ENCODE measurements at places on chromosomes 7 and 10. TPM values are rescaled to one million over a fixed set of nuclear protein-coding genes. Genes with fewer than 3 reads are reported as not detected.

The PTN gene
- total RNA-seq = 0.38 TPM

The OR2A12 gene
- total RNA-seq = not detected

The PNLIPRP3 gene
- total RNA-seq = not detected

The PKD2L1 gene
- 0.20 TPM for total RNA-seq

The MBL2 gene
- 108 TPM for total RNA-seq

DNA sequence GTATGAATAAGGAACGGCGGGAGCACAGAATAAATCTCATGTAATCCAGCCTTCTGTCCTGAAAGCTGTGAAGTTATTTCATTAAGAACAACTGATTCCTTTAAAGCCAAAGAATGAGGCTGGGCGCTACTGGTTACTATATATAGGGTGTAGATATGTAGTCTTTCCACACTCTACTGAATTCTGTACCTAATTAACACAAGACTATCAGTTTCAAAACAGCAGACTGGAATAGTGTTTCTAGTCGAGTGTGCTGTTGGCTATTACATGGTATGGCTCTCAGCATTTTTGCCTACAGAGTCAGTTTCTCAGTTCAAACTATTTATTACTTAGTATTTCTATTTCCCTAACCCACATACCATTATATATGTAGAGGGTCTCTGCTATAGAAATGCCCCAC is 163.3 kb downstream of the THSD7A start:
- DNase-seq = no peak

- DNase-seq = no peak
Observed at GRCh38 chr7:17441557-17441956, 143.1 kb downstream of the AHR start.

DNA sequence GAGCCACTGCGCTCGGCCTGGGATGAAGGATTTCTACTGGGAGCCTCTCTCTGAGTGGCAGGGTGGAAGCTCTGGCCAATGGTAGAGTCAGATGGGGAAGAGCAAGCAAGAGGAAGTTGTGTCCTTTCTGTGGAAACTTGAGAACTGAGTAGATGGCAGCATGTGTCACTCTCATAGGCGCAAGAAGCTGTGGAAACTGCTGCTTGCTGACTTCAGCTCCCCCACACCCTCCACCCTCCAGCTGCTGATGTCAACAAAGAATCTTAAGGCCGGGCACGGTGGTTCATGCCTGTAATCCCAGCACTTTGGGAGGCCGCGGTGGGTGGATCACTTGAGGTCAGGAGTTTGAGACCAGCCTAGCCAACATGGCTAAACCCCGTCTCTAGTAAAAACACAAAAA is 39.8 kb upstream of the SRGN start:
- DNase-seq = no peak

- DNase-seq = no peak
Observed at GRCh38 chr7:151780631-151781030, 96.3 kb downstream of the PRKAG2 start.

DNA sequence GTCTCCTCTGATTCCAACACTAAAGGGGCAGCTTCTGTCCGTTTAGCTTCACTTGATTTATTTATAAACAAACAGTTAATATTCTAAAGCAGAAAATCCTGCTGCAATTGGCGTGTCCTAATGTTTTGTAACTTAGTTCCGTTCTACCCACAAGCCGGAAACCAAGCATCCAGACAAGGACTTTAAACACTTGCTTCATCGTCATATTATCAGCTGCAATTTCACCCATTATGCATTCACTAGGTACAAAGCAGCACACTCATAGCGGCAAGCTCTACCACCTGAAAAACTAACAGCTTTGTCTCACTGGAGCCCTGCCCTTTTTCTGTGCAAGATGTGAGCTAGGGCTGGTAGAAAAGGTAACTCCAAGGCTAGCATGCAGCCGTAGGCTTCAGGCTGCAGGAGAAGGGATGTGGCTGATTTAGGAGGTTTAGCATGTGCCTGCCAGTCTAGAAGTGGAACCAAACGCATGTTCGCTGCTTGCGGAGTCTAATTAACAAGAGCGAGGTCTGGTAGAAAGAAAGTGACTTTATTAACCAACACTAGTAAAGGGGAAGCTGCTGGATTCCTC is 43.7 kb upstream of the BPGM start:
- peak; percentile 47 for DNase-seq
